Left ventricle myocardium inferior (tissue), 1 donor: ENCODE measurements at places on chromosomes 12 and 14.

DNA sequence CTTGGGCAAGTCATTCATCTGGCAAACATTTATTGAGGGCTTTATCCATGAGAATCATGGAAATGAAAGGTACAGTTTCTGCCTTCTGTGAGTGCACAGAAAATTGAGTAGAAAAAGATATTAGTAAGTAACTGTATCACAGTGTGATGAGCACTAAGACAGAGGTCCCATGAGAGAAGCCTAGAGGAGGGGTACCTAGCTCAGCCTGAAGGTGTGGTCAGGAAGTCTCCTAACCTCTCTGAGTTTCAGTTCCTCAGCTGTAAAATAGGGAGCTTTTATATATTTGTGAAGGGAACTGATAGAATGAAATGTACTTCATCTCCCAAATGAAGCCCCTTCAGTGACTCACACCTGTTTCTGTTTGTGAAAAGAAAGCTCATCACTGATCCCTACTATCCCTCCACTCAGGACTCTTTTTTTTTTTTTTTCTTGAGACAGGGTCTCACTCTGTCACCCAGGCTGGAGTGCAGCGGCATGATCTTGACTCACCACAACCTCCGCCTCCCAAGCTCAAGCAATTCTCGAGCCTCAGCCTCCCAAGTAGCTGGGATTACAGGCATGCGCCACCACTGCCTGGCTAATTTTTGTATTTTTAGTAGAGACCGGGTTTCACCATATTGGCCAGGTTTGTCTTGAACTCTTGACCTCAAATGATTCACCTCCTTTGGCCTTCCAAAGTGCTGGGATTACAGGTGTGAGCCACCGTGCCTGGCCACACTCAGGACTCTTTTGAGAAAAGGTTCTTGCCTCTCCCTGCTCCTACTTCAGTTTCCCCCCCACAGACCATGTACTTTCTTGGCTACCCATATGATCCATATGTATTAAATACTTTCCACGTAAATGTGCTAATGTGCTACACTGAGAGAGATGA, 93.7 kb upstream of the FUT8 start:
- DNase-seq, result no peak

DNA sequence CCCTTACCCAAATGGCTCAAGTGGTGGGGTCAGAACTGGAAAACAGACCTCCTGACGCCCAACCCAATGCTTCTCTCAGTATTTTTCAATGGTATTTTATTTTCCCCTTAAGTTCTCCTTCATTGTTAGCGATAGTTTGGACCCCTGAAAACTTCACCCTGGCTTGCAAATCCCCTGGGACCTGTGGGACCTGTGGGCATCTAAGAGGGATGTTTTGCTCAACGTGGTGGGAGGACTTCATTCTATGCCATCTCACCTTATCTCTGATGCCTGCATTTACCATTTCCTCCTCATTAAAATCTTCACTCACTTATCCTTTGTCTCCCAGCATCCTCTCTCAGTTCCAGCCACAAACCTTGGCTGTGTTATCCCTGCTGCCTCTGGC, 59.4 kb upstream of the GZMB start:
- no peak for DNase-seq

GRCh38 chr12:49917788-49918173, 14.1 kb upstream of the FAIM2 start:
- no peak for DNase-seq

DNA sequence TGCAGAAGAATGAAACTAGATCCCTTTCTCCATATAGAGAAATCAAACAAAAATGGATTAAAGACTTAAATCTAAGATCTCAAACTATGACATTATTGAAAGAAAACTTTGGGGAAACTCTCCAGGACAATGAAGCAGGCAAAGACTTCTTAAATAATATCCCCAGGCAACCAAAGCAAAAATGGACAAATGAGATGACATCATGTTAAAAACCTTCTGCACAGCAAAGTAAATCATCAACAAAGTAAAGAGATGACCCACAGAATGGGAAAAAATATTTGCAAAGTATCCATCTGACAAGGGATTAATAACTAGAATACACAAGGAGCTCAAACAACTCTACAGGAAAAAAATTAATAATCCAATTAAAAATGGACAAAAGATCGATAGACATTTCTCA, 101.0 kb downstream of the RALGAPA1 start:
- DNase-seq, result no peak

GRCh38 chr14:93110856-93111419, 4.8 kb downstream of the ITPK1 start:
- DNase-seq, result no peak

DNA sequence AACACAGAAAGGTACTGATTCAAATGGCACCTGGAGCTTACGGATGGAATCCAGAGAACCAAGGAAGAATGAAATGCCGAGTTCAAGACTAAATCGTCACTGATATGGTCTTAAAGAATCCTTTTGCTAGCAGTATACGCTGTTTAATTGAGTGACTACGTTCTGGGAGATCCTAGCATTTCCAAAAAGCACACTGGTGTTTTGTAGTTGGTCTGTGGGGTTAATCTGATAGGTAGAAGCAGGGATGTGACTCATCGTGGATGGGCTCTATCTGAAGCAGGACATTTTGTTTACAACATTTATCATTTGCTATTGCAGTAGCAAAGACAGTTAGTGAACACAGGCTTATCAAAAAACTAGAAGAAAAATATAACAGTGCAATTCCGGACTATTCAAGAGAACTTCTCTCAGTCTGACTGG, 169.2 kb upstream of the HMGA2 start:
- DNase-seq, result no peak

DNA sequence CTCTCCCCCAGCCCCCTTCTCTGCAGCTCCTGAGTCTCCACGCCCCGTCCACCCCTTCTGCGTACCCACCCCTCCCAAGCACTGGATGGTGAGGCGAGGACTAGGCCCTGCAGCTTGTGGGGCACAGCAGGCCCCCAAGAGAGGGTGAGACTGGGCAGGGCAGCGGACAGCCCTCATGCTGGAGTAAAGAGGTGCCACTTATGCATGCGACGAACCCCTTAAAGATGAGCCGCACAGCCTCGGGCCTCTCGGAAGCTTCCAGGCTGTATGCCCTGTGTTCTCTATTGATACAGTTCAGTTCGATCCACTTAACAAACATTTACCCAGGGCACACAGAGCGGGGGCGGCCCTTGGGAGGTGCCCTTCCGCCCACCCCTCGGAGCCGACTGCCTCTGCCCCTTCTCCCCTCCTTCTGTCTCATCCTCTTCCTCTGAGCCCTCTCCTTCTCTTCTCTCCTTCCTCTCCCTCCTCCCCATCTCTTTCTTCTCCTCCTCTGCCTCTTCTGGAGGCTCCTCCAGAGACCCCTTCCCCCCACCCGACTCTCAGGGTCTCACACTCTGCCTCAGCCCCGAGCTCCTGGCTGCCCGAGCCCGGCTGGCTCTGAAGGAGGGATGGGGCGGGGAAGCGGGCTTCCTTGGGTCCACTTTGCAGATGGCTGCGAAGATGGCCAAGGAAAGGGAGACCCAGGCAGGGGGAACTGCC, 32.7 kb upstream of the DLK1 start:
- no peak for DNase-seq

GRCh38 chr12:11653215-11653753, 3.8 kb downstream of the ETV6 start:
- no peak for DNase-seq

DNA sequence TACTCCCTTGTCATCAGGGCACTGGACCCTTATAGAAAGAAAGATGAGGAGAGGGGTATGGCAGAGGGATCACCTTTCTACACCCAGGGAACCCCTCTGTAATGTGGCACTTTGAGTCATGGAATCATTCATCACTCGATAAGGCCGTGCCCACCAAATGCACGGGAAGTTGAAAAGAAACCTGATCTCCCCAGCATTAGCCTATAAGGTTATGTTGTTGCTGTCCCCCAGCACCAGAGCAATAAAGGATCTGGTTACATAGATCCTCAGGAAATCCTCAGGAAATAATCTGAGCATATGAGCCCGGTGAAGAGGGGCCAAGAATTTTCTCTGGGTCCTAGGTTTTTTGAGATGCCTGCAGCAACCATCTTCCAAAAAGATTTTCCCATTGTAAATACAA, 148.8 kb upstream of the CRY1 start:
- no peak for DNase-seq

DNA sequence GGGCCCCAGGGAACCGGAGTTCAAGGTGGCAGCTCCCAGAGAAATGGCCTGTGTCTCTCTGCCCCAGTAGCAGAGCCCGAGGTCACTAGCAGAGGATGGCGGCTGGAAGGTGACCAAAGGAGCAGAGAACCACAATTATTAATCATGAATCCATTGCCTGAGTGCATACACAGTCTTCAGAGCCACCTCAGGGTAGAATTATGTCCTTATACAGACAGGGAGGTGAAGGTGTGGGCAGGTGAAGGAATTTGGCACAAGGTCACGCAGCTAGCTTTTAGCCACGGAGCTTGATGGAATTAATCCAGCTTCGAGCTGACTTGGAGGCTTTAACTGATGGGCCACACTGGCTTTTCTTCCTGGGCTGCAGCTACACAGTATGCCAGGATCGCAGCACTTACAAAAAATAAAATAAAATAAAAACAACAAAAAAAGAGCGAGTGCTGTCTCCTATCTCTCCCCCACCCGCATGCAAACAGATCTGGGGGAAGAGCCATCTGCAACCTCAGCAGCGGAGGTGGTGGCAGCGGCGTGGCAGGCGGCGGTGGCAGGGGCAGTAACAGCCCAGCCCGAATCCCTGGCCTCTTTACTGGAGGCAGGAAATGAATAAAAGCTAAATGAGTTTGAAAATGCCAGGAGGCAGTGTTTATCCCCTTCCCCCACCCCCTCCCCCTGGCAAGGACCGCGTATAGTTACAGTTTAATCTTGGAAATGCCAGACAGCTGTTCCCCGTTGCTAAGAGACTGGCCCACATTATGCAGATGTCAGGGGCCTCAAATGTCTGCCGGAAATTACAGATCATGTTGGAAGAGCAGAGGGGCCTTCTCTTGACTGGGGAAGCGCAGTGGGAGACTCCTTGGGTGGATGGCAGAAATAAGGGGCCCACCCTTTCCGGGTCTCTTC, 93.5 kb downstream of the LRRC74A start:
- no peak for DNase-seq

- no peak for DNase-seq
Measured at GRCh38 chr12:62848418-62848817, 86.5 kb downstream of the PPM1H start.

- no peak for DNase-seq
Measured at GRCh38 chr12:55653031-55653430, 16.3 kb downstream of the OR10P1 start.

- no peak for DNase-seq
Measured at GRCh38 chr14:66139432-66139831, 346.7 kb upstream of the CCDC196 start.

GRCh38 chr14:74580275-74580672, 31.8 kb downstream of the LTBP2 start:
- no peak for DNase-seq

- DNase-seq, result no peak
Measured at GRCh38 chr14:21537090-21537424, 10.9 kb upstream of the SALL2 start.

DNA sequence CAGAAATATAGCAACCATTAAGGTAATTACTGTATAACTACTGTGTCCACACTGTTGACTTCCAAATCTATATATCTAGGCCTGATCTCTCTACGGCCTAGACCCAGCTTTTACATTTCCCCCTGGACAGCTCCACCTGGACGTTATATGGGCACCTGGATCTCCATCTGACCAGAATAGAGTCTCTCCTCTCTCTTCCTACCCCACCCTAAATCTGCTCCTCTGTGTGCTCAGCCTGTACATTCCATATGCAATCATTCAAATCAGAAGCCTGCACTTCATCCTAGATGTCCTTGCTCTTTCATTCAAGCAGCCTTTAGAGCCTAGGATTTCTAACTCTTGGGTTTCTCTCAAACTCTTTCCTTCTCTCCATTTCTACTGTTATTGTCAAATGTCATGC, 255.0 kb downstream of the PAX9 start:
- no peak for DNase-seq

GRCh38 chr12:86917121-86917520, 660.9 kb upstream of the MGAT4C start:
- no peak for DNase-seq

DNA sequence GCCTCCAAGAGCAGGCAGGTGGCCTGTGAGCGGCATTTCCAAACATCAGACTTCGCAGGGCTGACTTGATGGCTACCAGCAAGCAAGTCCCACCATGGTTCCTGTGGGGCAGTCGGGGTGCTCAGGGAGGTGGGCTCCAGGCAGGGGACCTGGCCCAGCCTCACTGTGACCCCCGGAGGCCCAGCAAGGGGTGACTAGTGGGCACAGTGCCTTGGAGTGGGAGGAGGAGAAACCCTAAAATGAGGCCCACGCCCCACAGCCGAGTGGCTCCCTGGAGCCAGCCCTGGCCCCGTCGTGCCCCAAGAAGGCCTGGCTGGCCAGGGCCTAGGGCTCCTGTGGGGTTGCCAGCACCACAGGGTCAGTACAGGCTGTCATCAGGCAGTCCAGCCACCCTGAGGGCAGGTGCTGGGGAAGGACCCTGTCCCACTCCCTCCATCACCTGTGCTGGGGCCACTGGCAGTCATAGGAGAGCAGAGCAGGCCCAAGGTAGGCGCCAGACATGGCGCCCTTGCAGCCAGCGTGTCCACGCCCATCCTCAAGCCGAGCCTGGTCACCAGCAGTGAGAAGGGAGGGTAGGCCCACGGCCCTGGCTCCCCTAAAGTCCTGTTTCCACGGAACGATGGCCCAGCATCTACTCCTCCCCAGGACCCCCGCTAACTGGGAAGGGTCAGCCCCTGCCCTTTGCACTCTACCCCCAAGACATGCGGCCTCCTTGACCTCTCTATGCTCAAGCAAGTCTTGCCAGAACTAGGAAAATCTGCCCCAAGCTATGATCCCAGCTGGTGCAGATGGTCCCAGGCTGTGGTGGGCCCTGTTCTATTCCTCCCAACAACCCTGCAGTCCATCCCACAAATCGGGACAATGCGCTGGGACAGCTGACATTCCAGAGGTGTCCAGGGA, 144.2 kb upstream of the C14orf180 start:
- no peak for DNase-seq

DNA sequence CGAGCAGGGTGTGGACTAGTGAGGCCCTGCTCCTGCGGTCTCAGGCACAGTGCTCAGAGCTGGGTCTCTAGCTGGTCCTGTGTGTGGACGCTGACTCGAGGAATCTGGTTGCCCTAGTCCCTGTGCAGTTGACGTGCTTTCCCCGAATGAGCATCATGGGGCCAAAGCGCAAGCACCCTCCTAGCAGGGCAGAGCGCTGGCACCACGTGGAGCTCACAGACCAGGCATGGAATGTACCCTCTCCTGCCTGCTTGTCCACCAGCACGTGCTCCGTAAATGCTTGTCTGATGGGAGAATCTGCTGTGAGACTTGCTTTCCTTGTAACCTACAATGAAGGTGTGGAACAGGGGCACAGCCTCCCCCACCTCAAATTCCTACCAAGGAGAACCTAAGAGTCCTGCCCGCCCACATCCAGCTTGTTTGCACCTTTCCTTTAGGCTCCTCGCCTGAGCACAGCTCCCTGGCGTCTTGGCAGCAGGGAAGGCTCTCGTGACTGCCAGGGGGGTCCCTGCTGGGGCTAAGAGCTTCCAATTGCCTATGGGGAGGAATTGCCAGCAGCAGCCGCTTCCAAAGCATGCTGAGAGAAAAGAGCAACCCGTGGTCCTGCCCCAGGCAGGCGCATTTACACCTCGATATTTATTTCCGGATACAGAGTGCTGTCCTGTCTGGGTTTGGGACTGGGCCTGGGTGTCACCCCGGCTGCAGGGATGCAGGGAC, 125.0 kb downstream of the PIWIL1 start:
- DNase-seq, result no peak
